ENCODE measurements at places on chromosomes 16 and 17.

DNA sequence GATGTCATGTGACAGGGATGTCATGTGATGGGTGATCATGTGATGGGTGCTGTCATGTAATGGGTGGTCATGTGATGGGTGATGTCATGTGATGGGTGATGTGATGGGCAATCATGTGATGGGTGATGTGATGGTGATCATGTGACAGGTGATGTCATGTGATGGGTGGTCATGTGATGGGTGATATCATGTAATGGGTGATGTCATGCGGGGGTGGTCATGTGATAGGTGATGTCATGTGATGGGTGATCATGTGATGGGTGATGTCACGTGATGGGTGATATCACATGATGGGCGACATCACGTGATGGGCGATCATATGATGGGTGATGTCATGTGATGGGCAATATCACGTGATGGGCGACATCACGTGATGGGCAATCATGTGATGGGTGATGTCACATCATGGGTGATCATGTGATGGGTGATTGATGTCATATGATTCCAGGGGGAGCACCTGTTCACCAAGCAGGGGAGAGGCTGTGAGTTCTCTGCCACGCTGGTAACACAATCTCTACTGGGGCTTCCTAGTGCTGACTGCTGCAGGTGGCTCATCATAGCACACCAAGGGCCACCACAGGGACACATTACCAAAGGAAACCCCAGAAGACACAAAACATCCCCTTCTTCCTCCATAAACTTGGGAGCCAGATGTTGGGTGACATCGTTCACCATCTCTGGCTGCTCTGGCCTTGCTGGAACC lies 16.5 kb downstream of the CD300LB start:
- no peak for DNase-seq

DNA sequence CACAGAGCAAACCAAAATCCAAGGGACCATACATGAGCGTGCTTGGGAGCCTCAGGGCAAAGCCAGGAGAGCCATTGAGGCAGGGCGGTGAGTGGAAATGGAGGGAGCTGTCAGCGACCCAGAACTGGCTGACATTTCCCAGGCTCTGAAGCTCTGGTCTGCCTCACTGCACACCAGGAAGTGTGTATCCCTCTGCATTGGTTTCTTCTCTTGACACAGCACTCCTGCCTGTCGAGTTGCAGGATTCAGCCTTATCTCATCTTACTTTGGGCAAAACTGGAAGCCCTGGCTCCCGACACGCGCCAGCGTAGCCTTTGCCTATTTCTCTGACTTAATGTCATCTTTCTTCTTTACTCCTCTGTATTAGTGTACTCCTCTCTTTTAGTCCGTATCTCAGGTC lies 144.7 kb upstream of the HS3ST3A1 start:
- no peak for DNase-seq

DNA sequence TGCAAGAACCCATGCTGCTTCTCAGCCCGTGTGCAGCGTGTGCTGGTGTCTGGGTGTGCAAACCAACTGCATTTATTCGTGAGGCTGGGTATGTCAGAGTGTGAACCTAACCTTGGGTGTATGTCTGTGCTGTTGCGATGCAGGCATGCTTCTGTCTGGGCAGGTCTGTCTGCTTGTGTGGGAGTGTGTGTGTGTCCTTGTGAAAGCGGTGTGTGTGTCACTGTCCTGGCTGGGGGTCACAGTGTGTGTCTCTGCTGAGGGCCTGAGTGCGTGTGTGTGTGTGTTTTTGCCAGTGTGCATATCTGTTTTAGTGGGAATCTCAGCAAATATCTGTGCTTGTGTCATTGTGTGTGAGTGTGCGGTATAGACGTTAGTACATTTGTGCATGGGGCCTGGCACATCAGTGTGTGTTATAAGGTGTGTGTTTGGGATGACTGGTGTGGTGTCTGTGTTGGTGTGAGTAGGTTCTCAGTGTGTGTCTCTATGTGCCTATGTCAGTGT lies 121.8 kb downstream of the CYLD start:
- no peak for DNase-seq

DNA sequence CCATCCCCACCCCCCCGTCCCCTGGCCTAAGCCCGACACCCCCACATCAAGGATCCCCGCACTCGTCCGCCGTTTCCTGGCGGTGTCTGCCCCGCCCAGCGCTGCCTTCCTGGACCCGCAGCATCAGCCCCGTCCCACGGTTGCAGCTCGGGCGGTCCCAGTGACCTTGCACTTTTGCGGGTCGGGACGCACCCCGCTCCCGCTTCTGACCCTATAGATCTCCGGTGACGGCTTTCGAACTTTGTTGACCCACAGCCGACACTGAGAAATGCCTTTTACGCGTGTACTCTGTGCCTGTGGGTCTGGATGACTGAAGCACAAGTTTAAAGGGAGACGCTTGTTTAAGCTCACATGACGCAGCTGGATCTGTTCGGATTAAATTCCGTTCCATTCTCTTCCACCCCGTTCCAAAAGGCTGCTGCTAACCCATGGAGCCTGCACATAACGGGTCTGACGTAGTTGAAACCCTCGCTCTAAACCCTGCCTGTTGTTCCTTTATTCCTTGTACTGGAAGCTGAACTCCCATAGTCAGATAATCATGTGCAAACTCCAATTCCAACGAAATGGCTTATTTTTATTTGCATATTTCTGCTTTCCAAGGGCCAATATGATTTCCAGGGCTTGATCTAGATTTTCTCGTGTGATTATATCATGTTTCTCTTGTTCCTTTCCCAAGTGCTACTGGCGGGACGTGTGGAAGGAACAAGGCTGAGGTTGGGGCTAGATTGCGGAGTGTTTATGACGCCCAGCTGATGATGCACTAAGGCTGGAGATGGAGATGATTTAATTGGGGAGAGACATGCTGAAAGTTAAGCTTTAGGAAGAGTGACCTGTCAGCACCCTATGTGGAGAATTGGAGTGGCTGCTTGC lies 834 bp downstream of the FLYWCH1 start:
- DNase-seq: peak; percentile 73

- peak; percentile 61 for DNase-seq
These were observed 7.5 kb upstream of the EDC4 start for GRCh38 chr16:67865318-67865717.
